Substantia nigra (tissue), 51 donors: ENCODE measurements at places on chromosomes 6 and 20.

DNA sequence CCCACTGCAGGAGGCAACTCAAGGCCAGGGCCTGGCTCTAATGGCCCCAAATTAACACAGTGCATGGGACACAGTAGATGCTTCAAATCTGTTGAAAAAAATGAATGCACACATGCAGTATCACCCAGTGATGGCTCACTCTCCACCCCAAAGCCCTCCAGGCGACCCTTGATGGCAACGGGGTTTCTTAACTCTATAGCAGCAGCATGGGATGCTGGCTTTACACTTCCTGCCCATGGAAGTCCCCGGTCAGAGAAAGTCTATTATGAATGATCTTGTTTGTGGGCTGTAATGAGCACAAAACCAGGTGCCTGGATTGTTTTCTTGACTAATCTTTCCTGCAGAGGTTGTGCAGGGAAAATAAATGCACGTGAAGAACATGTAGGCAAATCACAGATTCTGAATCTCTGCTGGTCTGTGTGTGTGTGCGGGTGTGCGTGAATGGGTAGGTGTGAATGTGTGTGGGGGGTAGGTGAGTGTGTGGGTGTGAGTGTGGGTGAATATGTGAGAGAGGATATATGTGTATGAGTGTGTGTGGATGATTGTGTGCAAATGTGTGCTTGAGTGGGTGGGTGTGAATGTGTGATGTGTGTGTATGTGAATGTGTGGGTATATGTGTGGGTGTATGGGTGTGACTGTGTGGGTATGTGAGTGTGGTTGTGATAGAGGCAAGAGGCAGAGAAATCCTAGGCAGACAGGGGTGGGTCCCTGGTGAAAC lies 60.1 kb upstream of the MLN start:
- no peak for DNase-seq

DNA sequence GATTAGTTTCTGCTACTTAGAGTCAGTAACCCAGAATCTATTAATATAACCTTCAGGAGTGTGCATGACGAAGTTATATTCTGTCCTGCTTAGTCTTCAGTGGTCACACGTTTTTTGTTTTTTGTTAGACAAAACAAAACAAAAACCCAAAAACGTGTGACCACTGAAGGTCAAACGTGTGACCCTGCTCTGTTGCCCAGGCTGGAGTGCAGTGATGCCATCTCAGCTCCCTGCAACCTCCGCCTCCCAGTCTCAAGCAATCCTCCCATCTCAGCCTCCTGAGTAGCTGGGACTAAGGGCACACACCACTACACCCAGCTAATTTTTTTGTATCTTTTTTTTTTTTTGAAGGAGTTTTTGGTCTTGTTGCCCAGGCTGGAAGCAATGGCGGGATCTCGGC lies 142.4 kb downstream of the BCAS1 start:
- no peak for DNase-seq

DNA sequence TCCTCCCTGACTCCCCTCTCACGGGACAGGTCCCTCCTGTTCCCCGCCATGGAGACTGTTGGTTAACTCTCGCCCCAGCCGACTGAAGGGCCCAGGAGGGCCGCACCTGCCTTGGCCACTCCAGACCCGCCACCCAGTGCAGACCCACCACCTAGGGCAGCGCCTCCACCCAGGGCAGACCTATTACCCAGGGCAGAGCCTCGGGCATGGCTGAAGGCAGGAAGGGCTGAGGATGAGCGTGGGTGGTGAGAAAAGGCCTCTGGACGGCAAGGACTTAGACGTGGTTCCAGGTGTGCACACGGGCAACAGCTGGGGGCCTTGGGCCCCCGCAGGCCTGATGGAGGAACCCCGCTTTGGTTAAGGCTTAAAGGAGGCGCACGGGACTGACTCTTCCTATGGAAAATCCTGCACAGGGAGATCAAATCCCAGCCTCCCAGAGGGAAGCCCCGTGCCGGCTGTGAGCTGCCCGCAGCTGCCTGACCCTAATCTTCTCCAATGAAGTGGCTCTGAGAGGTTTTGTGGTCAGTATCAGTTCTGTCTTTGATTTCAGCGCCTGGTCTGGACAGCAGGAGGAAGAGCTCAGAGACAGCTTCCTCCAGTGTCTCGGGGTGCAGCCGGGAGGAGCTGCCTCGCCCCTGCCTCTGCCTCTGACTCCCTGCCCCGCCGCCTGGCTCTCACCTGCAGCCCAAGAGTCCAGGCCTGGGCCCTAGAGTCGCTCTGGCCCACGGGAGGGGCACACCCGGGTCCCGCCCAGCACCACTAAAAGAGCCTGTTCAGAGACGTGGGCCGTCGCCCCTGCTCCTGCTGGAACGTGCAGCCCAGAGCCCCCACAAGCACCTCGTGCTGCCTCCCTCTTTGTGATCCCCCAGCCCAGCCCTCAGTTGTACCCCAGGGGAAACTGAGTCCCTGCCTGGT lies 12.1 kb upstream of the CHRNA4 start:
- no peak for DNase-seq

- peak; percentile 33 for DNase-seq
These were observed 101.6 kb upstream of the PRSS16 start for GRCh38 chr6:27145731-27146455.
